ENCODE measurements at places on chromosomes 7 and 10. TPM values are rescaled to one million over a fixed set of nuclear protein-coding genes. Genes with fewer than 3 reads are reported as not detected.

- DNase-seq = no peak
Measured at GRCh38 chr7:43648473-43649406, 65.8 kb downstream of the STK17A start.

- DNase-seq = no peak
Measured at GRCh38 chr7:153628825-153629224, 423.4 kb upstream of the DPP6 start.

GRCh38 chr10:79112881-79113431 is 44.2 kb downstream of the ZMIZ1 start:
- no peak for DNase-seq

- DNase-seq = no peak
Measured at GRCh38 chr7:22801912-22802311, 20.7 kb downstream of the TOMM7 start.

EN2 gene
- 1.5 TPM for total RNA-seq

All from Panc1 (cell line).